Naive thymus-derived CD8-positive, alpha-beta T cell (primary cell): ENCODE measurements at places on chromosomes 11 and 22. TPM values are rescaled to one million over a fixed set of nuclear protein-coding genes. Genes with fewer than 3 reads are reported as not detected.

OOSP2 gene
- not detected for total RNA-seq

CELSR1 gene
- 0.82 TPM for total RNA-seq

GVQW3 gene
- 7.8 TPM for total RNA-seq

- DNase-seq, result no peak
These were observed 98.1 kb downstream of the CEP164 start for GRCh38 chr11:117425679-117426296.

DNA sequence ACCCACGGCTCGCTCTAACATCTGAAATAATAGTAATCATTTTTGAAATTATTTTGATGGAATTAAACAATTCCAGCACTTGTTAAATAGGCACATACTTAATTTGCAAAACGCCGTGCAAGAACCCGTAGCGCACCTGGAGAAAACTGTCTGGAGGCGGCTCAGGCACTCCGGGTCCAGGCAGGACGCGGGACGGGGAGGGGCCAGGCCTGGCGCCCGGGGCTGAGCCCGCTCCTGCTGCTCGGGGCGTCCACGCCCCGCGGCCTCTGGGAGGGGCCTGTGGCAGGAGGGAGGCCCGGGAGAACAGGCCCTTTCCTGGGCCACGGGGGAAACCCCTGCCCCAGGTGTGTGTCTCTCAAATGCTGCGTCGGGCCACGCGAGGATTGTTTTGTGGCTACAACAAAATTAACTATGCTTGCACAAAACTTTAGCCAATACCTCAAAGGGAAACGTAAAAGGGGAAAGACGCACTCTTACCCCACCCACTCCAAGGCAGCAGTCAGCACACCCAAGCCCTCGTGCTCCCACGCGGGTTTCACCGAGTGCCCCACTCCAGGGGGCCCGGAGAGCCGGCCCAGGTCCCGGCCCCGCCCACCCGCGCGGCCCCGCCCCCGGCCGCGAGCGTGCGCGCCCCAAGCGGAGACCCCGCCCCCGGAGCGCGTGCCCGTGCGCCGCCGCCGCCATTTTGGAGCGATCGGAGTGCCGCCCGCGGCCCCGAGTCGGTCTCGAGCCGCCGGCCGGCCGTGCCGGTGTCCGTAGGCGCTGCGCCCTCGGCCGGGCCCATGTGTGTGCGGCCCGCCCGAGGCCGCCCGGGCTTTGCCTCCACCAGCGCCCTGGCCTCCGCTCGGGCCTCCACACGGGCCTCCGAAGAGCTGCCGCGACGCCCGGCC is at the start of gene PPP6R2:
Gene PPP6R2 (plus strand): TSS at position 677 of the 890 bp plus-strand sequence. CDS start 50,582 bp downstream, outside the sequence.
- DNase-seq, result peak; percentile 89

GRCh38 chr22:31127181-31127772 is 4.5 kb downstream of the INPP5J start:
- DNase-seq, result no peak

DNA sequence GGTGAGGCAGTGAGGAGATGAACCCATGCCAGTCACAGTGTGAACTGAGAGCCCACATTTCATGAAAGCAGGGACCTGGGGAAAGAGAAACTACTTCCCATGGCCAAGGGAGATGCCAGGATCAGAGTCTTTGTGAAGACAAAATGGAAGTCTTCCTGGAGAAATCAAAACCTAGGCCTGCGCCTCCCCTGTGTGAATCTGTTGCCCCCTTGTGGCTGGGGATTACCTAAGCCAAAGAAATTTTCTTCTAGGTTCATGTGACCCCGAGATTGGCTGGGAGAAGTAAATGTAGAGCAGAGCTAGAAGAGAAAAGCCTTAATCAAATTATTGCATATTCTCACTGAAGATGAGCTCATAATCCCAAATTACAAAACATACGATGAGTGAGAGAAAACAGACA is 1075.3 kb downstream of the TBC1D22A start:
- no peak for DNase-seq

DNA sequence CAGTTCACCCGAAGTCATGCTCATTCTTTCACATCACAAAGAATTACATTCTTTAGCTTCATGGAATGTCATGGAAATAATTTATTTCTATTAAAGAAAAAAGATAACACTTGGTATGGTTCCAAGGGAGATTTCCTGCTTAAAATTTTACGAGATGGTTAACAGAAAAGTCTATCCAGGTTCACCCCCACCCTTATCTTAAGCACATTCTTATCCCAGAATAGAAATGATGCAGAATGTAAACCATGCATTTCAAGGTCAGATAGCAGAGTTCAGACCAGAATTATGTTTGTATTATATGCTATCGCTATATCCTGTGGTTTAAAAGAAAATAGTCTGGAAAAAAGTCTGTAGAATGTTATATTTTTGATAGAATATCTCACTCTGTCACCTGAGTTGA is 58.7 kb downstream of the GAS2 start:
- DNase-seq, result no peak

DNA sequence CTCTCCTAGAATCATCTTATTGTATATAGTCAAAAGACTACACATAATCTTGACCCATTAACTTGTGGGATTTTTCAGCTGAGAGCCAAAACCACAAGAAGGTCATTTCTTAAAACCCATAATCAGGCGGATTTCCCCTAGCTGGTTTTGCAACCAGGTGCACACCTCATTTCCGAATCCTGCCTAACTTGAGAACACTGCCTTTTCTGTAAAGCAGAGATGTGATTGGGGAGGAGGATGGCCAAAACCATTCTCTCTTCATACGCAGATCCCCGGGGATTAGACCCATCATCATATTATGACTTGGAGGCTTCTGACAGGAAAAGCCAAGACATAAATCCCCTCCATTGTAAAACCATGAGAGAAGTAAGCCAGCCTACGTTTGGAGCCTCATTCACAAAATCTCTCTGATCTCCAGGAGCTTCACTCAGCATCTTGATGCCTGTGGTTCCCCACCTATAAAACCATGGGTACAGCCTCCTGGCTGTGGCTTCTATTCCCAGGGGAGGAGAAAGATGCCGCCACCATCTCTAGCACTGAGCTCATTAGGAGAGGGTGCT is 191.3 kb downstream of the KIF18A start:
- DNase-seq, result no peak

DNA sequence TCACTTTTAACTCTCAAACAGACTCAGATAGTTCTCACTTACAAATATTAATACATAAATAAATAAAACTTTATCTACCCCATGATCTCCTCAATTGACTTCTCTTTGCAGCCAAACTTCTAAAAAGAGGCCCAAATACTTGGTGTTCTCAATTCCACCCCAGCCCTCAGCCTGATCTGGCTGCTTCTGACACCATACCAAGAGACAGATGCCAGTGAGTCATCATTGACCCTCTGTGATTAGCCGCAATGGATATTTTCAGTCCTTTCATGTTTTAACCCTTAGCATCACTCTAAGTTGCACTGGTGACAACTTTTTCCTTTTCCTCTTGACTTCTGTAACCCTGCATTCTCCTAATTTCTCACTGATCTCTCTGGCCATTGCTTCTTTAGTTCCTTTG is 184.1 kb upstream of the ARHGAP20 start:
- no peak for DNase-seq

GRCh38 chr22:33520904-33521780 is 399.1 kb downstream of the LARGE1 start:
- DNase-seq, result no peak

- no peak for DNase-seq
These were observed 499.6 kb upstream of the B3GAT1 start for GRCh38 chr11:134911514-134912180.

DNA sequence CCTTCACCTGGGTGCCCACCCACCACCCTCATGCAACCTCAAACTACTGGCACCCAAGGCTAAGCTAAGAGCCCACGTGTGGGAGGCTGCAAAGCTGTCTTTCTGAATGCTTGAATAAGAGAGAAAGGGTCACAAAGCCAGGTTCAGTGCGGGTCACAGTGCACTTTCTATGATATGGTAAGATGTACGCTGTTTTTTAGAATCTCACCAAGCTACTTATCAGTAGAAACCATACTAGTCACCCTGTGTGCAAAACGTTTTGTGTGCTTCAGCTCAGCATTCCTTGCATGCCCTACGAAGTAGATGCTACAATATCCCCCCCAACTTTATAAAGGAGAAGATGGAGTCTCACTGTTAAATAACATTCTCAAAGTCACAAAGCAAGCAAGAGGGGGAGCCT is 14.9 kb downstream of the P2RX3 start:
- no peak for DNase-seq

DNA sequence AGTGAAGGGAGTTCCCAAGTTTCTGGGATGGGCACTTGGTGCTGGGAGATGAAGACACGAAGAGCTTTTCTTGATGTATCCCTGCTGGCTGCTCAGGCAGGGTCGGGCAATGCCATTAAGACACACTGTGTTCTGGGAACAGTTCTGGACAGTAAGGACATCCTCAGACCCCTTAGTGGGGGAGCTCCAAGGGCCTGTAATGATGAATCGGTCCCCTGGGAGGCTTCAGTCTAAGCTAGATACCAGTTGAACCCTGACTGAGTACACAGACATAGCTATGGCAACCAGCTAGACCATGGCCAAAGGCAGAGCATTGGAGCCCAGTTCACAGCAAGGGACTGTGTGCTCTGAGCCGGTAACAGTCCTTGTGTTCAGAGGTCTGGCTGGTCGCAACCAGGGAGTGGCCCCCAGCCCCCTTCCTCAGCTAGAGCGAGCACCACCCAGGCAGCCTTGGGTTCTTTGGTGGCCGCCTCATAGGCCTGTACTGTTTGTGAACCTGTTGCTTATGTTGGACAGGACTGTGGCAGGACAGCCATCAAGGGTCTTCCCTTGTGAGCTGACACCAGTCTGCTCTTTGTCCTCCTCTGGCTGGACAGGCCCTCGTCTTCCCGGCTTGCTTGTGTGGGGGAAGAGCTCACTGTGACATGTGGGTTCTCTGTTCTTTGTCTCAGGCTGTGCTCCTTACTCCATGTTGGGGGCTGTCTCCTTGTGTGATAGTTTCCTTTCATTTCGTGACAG is 25.0 kb downstream of the MED15 start:
- no peak for DNase-seq

DNA sequence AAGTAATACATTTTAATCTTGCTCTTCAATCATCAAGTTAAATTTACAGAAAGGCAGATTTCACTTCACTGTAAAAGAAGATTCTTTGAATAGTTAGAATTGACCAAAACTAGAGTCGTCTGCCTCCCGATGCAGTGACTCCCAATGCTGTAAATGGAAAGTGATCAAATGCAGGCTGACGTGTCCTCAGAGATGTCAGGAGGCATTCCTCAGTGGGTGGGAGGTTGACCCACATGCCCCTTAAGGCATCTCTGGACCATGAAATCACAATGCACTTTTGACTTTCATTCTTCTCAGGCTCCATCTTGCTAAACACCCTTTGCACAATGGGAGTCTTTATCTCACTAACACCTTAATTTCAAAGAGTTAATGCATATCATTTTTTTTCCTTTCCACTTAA is 19.0 kb upstream of the CECR2 start:
- no peak for DNase-seq

- no peak for DNase-seq
These were observed 54.6 kb downstream of the OTOG start for GRCh38 chr11:17601676-17602075.

- DNase-seq, result no peak
These were observed 7.1 kb upstream of the DKK3 start for GRCh38 chr11:12015486-12015885.

DNA sequence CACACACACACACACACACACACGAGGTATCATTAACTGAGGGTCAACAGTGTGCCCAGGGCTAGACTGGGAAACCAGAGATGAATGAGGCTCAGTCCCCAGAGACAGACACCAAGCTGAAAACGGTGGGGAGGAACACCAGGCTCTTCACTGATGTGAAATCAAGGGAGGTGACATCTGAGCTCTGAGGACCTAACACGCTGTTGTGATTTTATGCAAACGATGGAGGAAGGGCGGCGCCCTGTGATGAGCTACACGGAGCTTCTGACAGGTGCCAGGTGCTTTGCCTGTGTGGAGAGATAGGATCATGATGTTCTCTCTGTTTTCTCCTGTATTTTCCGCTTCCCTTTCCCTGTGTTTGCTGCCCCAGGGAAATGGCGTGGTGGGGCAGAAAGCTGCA is 6.5 kb upstream of the CYB5R3 start:
- no peak for DNase-seq

GRCh38 chr11:119722281-119722794 is 6.7 kb downstream of the NECTIN1 start:
- DNase-seq, result no peak

DNA sequence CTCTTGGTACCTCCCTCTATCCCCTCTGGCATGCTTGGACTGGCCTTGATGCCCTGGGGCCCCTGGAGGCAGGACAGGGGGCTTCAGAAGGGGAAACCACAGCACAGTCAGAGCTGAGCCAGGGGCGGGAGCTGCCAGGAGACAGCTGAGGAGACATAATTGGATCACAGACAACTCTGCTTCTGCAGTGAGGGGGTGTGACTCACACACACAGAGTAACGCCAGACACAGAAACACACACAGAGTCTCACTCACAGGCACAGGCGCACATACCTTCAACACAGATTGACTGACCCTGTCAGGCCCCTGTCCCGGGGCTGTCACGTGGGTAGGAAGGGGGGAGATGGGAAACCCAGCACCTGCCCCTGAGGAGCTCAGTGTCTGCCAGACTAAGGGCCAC is 20.6 kb downstream of the STARD10 start:
- no peak for DNase-seq

GRCh38 chr11:132992838-132993631 is 539.3 kb downstream of the OPCML start:
- DNase-seq, result no peak

DNA sequence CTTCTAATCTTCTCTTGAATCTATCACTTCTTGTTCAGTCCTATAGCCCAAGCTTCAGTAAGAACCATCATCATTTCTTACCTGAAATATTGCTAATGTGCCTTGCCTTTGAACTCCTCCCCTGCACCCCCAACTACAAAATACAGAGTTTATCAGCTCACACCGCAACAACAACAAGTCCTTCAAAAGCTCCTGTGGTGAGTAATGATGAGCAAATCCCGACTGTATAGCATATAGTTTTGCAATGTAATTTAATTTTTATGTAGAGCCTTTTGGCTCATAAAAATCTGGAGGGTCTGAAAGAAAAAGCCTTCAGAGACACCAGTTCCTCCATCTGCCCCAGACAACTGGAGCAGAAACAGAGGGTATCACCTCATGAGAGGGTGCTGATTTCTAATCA is 124.7 kb downstream of the ARHGAP32 start:
- no peak for DNase-seq

GRCh38 chr11:66570079-66570849 is 1.9 kb upstream of the CTSF start:
- no peak for DNase-seq

GRCh38 chr22:30455075-30455840 is 16.6 kb downstream of the SEC14L3 start:
- DNase-seq, result no peak

DNA sequence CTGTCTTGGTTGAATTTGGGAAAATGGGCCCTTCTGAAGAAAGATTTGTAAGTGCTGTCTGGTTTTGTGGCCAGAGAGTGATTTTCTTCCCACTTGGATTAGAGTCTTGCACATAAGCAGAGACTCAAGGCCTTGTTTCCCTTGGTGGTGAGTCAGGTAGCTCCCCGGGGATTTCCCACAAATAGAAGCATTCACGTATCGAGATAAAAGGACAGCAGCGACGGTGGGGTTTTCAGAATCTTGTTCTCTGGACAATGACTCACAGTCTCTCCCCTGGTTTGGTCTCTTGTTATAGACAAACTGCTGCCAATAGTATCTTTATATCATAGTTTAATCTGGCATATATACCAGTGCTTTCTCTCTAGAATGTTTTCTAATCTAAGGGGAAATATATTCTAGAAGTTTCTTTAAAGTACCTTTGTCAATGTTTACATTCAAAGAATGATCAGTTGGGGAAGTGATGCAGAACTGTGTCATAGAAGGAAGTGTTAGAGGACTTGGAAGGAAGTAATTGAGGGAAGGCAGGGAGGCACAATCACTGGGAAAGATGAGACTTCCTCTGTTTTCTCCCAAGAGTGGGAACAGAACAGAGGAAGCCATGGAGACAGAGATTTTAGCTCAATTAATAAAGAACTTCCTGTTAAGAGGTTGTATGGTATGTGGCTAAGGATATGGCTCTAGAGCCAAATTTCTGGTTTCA is 18.1 kb downstream of the POLA2 start:
- DNase-seq, result no peak
